ENCODE measurements at places on chromosomes 3 and 15. TPM values are rescaled to one million over a fixed set of nuclear protein-coding genes. Genes with fewer than 3 reads are reported as not detected.

Gene NUP210
- total RNA-seq = not detected

Gene C3orf20
- 0.09 TPM for total RNA-seq

Gene HTR3E
- not detected for total RNA-seq

Gene LRRC31
- not detected for total RNA-seq

Gene ECT2
- total RNA-seq = 14.9 TPM

Gene ZNF80
- not detected for total RNA-seq

Gene CTXN2
- not detected for total RNA-seq

Gene SLC22A13
- 0.28 TPM for total RNA-seq

Gene ZIC4
- total RNA-seq = not detected

Gene PATL2
- total RNA-seq = 0.43 TPM

Gene AGBL1
- total RNA-seq = not detected

Gene HCN4
- not detected for total RNA-seq

Gene PLIN1
- total RNA-seq = 0.14 TPM

Gene RBP2
- not detected for total RNA-seq

Gene ACP3
- 1.3 TPM for total RNA-seq

Gene TIMMDC1
- total RNA-seq = 46.1 TPM

Gene THBS1
- 1,557 TPM for total RNA-seq

All from smooth muscle cell of bladder (primary cell).